ENCODE measurements at places on chromosomes 1 and 21.

DNA sequence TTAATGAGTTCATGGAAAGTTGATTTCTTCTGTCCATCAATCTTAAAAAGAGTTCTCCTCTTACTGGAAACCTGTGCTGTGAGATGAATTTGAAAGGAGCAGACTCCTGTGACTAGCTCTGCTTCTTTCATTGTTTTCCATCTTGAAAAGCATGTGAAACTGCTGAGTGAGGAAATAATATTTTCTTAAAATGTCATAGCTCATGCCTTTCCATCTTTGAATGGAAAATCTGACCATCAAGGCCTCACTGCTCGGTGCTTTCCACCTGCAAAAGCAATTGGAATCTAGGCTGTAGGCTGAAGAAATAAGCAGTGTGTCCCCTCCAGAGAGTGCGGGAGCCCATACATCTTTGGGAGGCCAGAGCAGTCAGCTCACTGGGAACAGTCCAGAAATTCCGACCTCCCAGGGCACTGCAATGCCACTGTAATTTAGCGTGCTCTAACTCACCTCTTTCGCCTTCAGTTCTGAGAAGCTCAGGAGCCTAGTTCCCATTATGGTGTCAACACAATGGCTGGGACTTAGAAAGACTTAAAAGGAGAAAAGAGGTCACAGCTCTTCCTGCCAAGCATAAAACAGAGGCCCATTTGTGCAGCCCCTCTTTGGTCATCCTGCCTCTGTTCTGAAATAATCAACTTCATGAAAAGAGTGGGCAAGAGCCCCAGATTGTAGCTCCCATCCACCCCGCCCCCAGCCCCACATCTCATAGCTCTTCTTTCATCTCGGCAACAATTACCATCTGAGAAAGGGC, 50.4 kb upstream of the F3 start:
- no peaks in the 10 kb centered on the region for H3K36me3 ChIP-seq
- H3K27me3 ChIP-seq, result no peaks in the 10 kb centered on the region
- H3K4me3 ChIP-seq, result no peak overlapping the region
- H3K4me1 ChIP-seq, result no peaks in the 10 kb centered on the region
- no peak overlapping the region for H3K27ac ChIP-seq

DNA sequence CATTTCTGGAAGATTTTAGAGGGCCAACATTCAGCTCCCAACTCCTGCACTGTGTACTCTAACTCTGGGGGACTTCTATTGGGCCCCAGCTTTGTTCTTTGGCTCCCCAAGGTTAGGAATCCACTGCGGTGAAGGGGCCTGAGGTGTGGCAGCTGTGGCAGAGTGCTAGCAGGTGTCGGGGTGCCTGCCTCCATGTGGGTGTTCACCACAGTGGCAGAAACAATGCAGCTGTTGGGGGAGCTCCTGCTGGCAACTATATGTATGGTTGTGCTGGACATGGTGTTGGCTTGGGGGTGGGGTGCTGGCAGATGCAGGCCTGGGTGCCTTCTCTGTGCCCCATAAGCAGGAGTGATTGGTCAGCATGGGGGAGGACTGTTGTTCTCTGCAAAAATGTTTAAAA, 95.5 kb downstream of the ST6GALNAC3 start:
- DNase-seq, result no peak
- H3K36me3 ChIP-seq, result no peaks in the 10 kb centered on the region
- no peak overlapping the region for H3K4me3 ChIP-seq

DNA sequence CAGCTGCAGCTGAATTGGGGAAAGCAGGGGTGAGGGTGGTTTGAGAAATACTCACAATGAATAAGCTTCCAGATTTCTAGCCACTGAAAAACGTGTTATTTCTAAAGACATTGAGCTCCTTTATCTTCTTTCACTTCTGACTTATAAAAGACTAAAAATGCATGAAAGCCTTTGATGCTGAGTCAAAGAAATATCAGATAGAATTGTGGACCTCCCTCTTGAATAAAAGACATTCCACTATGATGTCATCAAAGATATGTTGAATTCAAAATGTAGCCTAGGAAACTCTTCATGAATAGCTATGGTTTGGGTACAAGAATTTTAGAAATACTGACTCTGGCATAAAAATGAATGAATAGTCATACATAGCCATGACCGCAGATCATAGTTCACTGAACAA, 44.7 kb upstream of the COL24A1 start:
- H3K27me3 ChIP-seq, result no peaks in the 10 kb centered on the region
- H3K4me3 ChIP-seq, result no peak overlapping the region
- H3K27ac ChIP-seq, result no peak overlapping the region

DNA sequence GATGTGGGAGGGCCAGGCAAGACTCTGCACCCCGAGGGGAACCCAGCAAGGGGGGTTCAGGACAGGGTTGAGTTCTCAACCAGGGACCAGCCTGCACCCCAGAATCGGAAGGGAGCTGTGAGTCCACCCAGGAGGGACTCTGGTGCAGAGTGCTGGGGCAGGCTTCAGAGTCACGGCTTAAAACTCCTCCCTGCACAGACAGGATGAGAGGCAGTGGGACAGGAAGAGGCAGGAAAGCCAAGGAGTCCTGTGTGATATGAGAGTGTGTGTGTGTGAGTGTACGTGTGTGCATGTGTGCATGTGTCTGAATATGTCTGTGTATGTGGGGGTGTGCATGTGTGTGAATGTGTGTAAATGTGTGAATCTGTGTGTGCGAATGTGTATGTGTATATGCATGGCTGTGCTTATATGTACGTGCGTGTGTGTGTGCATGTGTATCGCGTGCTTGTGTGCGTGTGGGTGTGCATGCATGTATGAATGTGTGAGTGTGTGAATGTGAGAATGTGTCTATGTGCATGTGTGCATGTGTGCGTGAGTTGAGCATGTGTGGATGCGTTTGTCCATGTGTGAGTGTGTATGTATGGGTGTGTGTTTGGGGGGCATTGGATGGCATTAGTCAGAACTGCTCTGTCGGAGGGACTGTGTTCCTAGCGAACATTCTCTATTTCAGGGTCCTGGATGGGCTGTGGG, 52.2 kb downstream of the UMODL1 start:
- H3K27ac ChIP-seq, result no peak overlapping the region
- no peak for DNase-seq
- H3K4me1 ChIP-seq, result no peaks in the 10 kb centered on the region
- no peaks in the 10 kb centered on the region for H3K27me3 ChIP-seq
- H3K36me3 ChIP-seq, result no peaks in the 10 kb centered on the region

DNA sequence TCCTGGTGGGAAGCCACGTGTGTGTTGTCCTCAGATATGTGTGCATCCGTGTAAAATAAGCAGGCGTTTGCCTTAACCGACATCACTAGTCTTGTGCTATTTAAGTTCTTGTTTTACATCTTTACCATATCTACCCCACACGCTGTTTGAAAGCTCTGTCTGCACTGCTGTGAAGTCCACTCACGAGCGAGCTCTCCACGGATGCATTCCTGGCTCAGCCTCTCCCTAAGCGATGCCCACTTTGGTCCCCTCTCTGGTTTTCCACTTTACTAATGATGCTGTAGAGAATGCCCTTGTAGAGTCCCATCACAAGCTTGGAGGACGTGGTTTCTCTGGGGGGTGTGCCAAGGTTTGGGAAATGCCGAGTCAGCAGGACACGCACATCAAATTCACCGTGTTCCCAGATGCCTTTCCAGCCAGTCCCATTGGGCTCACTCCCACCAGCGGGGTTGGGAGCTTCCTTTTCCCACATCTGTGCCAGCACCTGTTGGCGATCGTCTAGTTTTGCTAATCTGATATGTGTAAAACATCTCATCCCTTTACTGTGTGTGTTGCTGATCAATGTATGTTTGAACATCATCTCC, 43.8 kb downstream of the ACTL8 start:
- H3K36me3 ChIP-seq, result no peaks in the 10 kb centered on the region
- no peak overlapping the region for H3K27ac ChIP-seq
- no peak for DNase-seq
- no peaks in the 10 kb centered on the region for H3K4me1 ChIP-seq
